ENCODE measurements at places on chromosomes 5 and 9.

GRCh38 chr5:57532513-57533497, 50.2 kb upstream of the ACTBL2 start:
- DNase-seq: peak; percentile 8

DNA sequence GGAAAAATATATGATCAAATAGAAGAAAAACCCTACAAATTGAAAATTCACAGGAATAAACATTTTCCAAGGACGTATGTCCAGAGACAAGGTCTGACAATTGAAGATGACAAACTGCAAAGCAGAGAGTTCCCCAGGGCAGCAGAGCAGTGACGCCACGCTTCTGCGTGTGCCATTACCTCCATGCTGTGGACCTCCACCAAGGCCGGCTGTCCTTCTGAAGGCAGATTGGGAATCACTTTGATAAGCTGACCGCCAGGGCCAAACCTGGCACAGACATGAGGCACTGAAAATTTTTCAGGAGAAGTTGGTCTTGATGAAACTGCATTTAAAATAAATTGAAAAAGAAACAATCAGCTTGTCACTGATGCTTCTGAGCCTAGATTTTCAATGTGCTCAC, 18.6 kb downstream of the SEC16A start:
- no peak for DNase-seq

DNA sequence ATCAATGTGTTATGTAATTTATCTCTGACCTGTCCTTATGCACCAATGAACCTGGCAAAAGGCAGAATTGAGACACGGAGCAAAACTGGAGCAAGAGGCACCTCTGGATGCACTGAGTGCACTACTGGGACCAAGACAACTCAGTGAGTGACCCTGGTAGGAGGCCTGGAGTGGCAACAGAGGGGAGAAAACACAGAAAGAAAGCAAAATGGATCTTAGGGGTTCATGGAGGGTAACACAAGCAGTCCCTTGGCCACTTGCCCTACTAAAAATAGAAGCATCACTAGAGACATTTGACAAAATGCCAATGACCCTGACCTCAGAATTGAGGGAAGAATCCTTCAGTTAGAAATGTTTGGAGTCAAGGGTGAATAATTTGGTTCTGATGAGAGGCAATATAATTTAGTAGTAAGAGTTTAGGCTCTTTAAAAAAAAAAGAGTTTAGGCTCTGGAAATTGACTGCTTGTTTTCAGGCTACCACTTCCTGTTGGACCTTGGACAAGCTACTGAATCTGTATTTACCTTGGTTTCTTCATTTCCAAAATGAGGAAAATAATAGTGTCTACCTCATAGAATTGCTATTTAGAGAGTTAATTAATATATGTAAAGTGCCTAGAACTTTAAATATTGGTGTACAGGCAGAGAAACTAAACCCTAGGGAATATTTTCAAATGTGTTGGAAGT, 234.9 kb upstream of the TARS1 start:
- no peak for DNase-seq

DNA sequence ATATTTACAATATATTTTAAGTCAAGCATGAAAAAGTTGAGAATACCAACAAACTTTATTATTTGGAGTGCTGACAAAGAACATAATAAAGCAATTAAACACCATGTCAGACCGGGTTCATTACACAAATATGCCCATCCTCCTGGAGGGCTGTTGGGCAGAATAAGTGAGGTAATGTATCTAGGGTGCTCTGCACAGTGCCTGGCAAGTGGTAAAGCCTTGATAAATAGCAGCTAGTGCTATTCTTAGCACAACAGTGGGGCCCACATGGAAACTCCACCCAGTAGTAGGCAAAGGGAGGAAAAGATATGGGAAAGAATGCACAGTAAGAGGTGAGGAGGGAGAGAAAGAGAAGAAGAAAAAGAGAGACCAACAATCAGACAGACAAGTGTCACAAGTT, 97.7 kb downstream of the SLC1A3 start:
- DNase-seq: no peak

DNA sequence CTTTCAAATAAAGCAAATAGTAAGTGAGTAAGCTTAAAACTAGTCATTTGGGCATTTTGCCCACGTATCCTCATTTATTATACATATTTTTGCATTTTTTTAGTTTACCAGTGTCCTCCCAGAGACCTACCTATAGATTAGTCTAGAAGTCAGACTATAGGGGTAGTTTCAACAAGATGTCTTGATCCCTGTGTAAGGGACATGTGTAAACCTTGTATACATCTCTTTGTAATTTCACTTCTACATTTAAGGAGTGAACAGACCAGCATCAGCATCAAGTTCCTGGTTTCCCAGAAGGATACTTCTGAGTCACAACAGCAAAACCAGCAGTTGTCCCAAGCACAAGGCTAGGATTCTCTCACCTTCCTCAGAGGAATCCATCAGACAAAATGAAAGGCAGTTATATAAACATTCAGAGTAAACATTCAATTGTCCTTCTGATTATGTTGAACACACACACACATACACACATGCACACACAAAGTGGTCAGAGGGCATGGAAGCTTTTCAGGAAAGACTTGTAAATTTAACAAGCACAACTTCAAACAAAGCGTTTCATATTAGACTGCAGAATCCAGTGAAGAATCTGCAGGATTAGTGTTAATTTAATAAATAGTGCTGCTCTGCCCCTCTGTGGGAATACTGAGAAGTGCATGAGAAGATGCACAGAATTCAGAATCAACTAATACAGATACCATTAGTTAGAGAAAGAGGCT, 55.4 kb downstream of the HINT1 start:
- no peak for DNase-seq

DNA sequence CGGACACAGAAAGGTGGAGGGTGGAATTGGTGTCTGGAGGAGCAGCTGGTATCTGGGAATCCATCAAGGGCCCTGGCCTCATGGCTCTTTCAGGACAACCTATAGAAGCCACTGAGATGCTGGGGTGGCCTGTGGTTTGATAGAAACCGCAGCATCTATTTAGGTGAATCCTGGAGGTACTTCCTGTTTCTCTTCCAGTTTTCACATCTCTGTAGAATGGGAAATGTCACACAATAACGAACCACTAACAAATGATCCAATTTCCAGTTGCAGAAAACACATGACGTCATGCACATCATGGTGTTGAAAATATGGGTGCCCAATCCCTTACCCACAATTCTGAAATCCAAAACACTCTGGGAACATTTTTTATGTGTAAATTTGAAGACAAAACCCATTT, 52.2 kb downstream of the ROPN1L start:
- DNase-seq: no peak

DNA sequence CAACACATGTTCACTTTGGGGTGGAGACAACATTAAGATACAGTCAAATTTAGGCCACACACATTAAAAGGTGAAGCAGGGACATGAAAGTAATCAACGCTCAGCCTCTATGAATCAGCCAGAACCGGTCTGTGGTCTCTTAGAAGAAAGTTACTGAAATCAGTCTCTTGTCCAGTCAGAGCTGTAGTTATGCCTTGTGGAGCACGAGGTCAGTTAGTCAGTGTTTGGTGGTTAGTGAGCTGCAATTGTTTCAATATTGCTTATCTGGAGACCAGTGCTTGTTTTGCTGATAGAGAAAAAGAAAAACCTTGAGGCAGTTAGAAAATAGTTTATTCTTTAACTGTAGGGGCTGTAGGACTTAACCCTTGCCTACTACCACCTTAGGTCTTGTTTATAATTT, 157.8 kb upstream of the RASEF start:
- DNase-seq: peak; percentile 30

DNA sequence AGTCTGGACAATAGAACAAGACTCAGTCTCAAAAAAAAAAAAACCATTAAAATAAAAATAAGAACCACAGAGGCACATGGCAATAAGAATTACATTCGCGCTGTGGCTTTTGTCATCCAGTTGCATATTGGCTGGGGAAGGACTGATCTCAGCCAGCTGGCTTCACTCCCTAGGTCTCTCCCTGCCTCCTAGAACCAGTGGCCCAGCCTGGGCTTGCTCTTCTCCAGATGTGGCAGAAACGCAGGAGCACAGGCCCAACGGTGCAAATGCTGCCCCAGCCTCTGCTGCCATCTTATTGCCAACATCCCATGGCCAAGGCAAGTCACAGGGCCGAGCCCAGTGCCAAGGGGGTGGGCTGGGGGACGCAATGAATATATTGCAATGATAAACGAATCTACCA, 37.0 kb downstream of the NKX2-5 start:
- DNase-seq: no peak

GRCh38 chr5:87081511-87082372, 185.9 kb upstream of the RASA1 start:
- no peak for DNase-seq

Data from GM04503 (cell line).